Esophagus muscularis mucosa (tissue), 4 donors: ENCODE measurements at places on chromosomes 11 and 22. TPM values are rescaled to one million over a fixed set of nuclear protein-coding genes. Genes with fewer than 3 reads are reported as not detected.

DNA sequence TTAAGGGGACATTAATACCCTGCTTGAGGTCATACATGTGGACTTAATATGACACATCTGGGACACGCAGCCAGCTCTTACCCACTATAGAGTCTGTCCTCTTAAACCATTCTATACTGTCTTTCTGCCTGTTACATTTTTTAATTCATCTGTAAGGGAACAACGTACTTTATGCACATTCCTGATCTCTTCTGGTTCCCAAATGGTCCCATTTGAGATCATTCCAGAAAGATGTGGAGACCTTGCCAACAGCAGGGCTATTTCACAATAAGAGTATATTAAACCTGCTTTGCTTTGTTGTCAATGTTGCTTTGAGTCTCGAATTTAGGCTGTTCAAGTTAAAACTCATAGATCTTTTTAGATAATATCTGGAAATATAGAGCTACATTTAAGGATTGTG is 332.2 kb upstream of the RAG2 start:
- H3K4me1 ChIP-seq = no peaks in the 10 kb centered on the region
- no peaks in the 10 kb centered on the region for H3K27me3 ChIP-seq
- no peak overlapping the region for H3K4me3 ChIP-seq
- DNase-seq = no peak

Gene AP1B1
- 55.6 TPM for total RNA-seq

Gene MMP27
- 0.33 TPM for total RNA-seq

- no peak overlapping the region for H3K4me3 ChIP-seq
- H3K27ac ChIP-seq = no peak overlapping the region
- DNase-seq = no peak
- H3K27me3 ChIP-seq = no peaks in the 10 kb centered on the region
Observed at GRCh38 chr11:122814401-122814800, 23.9 kb upstream of the CRTAM start.

GRCh38 chr11:69194956-69195355 is 39.2 kb downstream of the SMIM38 start:
- H3K4me3 ChIP-seq = no peak overlapping the region
- H3K27ac ChIP-seq = no peak overlapping the region
- H3K36me3 ChIP-seq = no peaks in the 10 kb centered on the region
- H3K27me3 ChIP-seq = no peaks in the 10 kb centered on the region

DNA sequence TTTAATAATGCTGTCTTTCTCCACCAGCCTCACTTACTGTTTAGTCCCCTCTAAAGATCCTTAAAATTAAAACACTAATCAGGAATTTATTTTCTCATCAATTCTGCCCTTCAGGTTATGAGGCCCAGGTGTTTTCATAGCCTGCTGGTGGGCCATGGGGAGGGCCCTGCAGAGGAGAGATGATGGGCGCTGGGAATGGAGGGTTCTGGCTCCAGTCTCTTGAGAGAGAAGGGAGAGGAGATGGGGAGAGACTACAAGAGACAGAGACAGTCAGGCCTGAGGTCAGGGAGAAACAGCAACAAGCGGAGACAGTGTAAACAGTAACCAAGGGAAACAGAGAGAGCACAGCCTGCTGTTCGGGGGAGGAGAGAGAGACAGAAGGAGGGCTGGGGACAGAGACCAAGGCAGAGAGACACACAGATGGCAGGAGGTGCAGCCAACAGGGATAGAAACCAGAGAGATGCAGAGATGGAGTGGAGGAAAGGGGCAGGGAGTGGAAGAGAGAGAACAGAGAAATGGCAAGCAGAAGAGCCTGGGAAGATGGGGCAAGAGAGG is 187.3 kb upstream of the SYT13 start:
- H3K4me1 ChIP-seq = no peaks in the 10 kb centered on the region
- H3K4me3 ChIP-seq = no peak overlapping the region
- no peaks in the 10 kb centered on the region for H3K27me3 ChIP-seq
- no peaks in the 10 kb centered on the region for H3K36me3 ChIP-seq

- H3K27me3 ChIP-seq = no peaks in the 10 kb centered on the region
- H3K36me3 ChIP-seq = no peaks in the 10 kb centered on the region
- no peaks in the 10 kb centered on the region for H3K4me1 ChIP-seq
- H3K4me3 ChIP-seq = no peak overlapping the region
- no peak overlapping the region for H3K27ac ChIP-seq
- DNase-seq = no peak
Observed at GRCh38 chr11:32006799-32007388, 84.0 kb upstream of the RCN1 start.

Gene MS4A3
- not detected for total RNA-seq
